ENCODE measurements at places on chromosomes 11 and 22.

GRCh38 chr22:48705917-48706605 lies 1121.6 kb downstream of the BRD1 start:
- DNase-seq = no peak

DNA sequence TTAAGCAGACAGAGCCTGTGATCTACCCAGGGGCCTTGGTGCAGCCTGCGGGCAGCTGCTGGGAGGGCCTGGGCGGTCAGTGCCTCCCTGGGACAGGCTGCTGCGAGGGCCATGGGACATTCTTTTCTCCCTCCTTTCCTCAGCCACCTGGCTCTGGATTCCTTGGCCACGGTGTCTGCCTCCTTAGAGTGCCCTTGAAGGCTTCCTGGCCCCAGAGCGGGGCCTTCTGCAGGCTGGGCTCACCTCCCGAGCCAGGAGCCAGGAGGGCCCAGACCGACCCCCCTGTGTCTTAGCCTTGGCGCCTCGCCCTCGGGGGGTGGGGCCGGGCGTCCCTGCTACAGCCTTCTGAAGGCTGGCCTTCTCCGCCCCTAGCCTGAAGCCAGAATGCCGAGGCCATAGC lies 231.2 kb downstream of the TBC1D22A start:
- no peak for DNase-seq

GRCh38 chr11:107697291-107697690 lies 14.6 kb downstream of the SLN start:
- DNase-seq = no peak

DNA sequence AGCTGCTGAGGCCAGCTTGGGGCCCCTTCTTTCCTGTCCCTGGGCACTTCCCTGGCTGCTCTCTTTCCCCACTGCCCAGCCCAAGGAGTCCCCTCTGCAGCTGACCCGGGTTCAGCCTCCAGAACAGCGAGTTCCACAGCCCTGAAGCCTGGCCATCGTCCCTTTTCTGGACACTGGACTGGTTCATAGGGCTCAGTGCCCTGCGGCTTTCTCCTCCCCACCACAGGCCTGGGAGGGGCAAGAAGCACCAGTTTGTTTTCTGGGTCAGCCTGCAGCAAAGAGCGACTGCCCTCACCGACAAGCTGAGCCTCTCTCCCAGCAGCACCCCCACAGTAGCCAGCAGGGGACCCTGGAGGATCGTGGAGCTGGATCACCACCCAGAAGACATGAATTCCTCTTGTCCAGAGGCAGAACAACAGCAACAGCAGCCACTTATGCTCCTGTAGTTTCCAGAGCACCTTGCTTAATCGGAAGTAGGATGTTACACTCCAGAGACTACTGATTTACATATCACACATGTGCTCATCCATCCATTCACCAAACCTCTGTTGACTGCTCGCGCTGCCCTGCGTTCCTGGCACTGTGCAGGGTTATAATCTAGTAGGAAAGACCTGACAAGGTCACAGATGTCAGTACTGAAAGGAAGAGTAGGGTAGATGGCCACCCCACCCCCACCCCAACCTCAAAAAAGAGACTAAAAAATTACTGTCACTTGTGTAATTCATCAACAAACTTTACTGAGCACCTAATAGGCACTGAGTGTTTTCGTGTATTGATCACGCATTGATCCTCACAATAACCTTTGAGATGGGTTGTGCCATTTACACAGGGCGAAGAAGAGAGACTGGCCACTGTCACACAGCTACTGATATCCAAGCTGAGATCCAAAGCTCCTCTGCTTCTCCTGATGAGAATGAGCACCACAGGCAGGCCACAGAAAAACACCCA lies 13.0 kb upstream of the CXCR5 start:
- peak; percentile 57 for DNase-seq

- no peak for DNase-seq
Measured at GRCh38 chr11:13963169-13963948, 836 bp downstream of the SPON1 start.

All from activated CD4-positive, alpha-beta T cell treated with anti-CD3 and anti-CD28 coated beads, Interleukin-2, Interleukin-6, amounts not matched to agents 100 ng/mL and 50 ng/mL, durations not matched to agents 16 hours and 8 hours (primary cell).